Peyer's patch (tissue), 4 donors: ENCODE measurements at places on chromosomes 6 and 20.

GRCh38 chr6:131565056-131565455 is 8.0 kb upstream of the ARG1 start:
- DNase-seq = no peak

GRCh38 chr6:138129190-138129589 is 22.0 kb upstream of the PERP start:
- no peak for DNase-seq

DNA sequence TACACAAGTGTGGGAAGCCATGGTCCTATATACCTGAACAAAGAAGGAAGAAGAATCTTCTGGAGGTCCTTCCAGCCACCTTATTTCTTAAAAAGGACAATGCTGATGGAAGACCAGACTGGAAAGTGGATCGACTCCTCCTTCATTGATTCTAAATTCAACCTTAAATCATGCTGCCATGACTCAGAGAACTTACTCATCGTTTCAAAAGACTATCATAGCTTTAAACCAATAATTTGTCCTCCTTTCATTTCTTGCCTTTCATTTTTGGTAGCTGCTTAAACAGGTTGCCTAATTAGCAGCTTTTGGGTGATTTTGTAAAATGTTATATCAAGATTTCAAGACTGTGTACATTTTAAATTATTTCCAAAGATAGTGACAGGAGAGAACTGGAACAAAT is 60.8 kb downstream of the RTN4IP1 start:
- DNase-seq = no peak

DNA sequence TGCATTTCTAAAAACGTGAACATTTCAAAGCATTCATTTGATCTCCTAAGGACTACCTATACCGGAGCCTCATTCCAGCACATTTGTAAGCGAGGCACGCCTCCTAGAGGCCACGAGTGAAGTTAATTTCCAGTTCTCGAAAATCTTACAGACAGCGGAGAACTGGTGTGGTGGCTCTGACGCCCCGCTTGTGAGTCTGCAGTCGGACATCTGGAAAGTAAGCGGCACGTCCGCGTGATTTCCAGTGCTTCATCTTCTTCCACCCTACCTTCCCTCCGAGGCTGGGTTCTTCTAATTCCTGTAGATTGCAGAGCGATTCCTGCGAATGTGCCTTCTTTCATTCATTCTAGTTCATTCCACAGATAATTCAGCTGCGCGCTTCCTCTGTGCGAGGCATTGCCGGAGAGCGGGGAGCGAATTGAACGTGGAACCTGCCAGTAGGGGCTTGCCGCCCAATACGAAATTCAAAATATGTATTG is 810 bp upstream of the PRIM2 start:
- peak; percentile 93 for DNase-seq
